Activated T-helper 2 cell treated with anti-CD3 and anti-CD28 coated beads, Interferon-gamma antibody, Interleukin-2, Interleukin-4, amounts not matched to agents 10 μg/mL and 5 μg/mL and 100 μg/mL, durations not matched to agents 14 hours and 24 hours and 36 hours (primary cell): ENCODE measurements at places on chromosomes 4 and X.

- no peak for DNase-seq
These were observed 26.5 kb downstream of the HMX1 start for GRCh38 chr4:8844976-8845690.

GRCh38 chr4:48203819-48204218, 65.8 kb downstream of the TEC start:
- DNase-seq, result no peak

GRCh38 chrX:121635141-121635540, 587.7 kb downstream of the GLUD2 start:
- no peak for DNase-seq

DNA sequence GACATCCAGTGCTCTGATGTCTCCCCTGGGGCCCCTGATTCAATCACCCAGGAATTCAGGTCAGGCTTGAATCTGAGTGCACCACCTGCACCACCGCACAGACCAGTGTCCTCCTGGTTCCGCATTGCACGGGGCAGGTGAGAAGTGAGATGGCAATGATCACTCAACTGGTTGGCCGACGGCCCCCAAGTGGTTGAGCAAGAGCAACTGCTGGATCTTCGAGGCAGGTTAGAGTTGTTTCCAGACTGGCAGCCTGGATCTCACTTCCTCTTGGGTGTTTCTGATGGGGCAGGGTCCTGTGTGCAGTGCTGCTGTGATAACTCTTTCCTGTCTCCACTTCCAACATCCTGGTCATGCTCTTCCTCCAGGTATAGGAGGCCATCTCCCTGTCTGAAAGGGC, 50.4 kb downstream of the C4orf50 start:
- no peak for DNase-seq

GRCh38 chr4:20532116-20532790, 168.0 kb upstream of the PACRGL start:
- no peak for DNase-seq
